ENCODE measurements at places on chromosomes 6 and 20.
A peak's percentile ranks its signal among the peaks of the same experiment; 100 is the strongest.

DNA sequence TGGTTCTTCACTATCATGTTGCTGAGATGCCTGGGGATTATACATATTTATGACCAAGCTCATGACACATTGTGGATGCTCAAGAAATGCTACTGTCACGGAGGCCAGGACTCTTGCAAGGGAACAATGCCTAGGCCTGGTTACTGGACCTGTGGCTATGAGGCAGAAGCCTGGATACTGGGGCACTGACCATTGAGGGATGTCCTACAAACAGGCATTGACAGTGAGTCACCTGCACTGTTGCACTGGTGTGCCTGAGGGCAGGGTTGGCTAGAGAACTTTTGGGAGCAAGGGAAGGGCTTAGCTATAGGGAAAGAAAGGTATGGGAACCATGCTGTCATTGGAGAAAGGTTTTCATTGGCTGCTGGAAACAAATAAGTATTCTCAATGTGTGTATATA lies 313.1 kb upstream of the SUPT3H start:
- DNase-seq, result no peak

GRCh38 chr20:62900692-62901584 lies 25.4 kb downstream of the DIDO1 start:
- DNase-seq, result no peak

DNA sequence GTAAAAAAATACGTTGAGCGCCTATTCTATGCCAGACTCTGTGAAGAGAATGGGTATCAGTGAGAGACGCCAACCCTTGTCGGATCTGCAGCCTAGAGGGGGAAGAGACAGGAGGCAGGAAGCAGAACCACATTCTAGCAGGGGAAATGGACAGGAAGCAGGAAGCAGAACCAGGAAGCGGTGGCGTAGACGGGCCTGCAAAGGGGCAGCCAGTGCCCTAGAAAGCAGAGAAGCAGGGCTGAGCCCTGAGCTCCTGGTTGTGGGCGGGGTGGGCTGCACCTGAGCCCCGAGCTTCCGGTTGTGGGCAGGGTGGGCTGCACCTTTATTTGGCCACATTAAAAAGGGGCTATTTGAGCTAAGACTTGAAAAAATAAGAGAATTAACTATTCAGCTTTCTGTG lies 71.9 kb downstream of the FAM120B start:
- no peak for DNase-seq

DNA sequence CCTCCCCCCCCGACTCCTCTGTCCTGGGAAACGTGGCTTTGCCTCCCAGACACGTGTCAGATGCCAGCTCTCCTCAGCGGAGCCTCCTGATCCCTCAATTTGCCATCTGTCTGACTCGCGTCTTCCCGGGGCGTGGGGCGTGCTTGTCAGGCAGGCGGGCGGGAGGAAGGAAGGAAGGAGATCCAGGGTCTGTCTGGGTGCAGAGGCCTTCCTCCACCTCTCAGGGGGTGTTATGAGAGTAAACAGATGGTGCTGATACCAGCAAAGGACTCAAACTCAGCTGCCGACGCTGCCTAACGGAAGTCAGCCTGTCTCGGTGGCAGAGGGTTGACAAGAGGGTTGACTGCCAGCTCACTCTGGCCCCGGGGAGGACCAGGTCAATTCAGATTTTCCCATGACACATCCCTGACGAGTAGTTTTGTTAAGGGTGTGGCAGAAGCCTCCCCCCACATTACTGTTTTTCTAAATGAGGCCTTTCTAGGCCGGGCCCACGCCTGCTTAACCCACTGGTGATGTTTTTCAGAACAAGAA lies 17.0 kb downstream of the UQCC2 start:
- peak; percentile 56 for DNase-seq
